ENCODE measurements at places on chromosomes 11 and 22.

GRCh38 chr11:122685041-122685440 lies 29.5 kb downstream of the UBASH3B start:
- no peak for DNase-seq

- no peak for DNase-seq
Observed at GRCh38 chr11:61609000-61609979, 28.4 kb upstream of the SYT7 start.

DNA sequence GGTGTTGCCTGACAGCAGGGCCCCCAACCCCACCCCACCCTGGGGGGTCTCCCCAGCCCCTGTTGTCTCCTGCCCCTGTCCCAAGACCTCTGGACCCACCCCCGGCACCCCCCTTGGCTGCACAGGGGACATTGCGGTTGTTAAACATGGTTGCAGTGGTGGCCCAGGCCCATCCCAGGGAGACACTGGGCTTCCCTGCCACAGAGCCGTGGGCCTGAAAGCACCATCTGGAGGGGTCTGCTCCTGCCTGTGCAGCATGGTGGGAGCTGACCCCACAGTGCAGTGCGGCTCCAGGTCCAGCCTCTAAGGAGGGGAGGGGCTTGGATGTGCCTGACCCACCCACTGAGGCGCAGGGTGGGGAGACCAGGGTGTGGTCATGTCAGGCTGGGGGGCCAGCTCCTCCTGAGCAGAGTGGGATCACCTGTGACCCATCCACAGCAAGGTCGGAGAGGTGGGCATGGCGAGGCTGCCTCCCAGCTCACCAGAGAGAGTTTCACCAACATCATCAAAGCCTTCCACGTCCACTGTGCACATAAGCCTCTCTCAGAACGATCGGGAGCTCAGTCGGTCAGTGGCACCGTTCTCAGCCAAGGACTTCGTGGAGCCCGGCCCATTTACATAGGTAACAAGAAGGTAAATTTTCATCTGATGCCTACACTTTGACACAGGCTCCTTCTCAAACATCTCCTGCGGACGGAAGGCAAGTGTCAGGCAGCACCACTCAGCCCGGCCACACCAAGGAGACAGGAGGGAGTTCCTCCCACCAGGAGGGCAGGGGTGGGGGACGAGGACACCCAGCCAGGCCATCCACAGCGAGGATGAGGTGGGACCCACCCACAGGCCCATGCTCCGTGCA lies 201.1 kb downstream of the BRD1 start:
- no peak for DNase-seq

- no peak for DNase-seq
Observed at GRCh38 chr11:16434036-16434435, 77.7 kb upstream of the SOX6 start.

- no peak for DNase-seq
Observed at GRCh38 chr11:124643605-124644425, 21.2 kb downstream of the TBRG1 start.

GRCh38 chr11:34351687-34352469 lies 5.9 kb downstream of the ABTB2 start:
- no peak for DNase-seq

- no peak for DNase-seq
Observed at GRCh38 chr11:48078689-48079088, 98.3 kb downstream of the PTPRJ start.

DNA sequence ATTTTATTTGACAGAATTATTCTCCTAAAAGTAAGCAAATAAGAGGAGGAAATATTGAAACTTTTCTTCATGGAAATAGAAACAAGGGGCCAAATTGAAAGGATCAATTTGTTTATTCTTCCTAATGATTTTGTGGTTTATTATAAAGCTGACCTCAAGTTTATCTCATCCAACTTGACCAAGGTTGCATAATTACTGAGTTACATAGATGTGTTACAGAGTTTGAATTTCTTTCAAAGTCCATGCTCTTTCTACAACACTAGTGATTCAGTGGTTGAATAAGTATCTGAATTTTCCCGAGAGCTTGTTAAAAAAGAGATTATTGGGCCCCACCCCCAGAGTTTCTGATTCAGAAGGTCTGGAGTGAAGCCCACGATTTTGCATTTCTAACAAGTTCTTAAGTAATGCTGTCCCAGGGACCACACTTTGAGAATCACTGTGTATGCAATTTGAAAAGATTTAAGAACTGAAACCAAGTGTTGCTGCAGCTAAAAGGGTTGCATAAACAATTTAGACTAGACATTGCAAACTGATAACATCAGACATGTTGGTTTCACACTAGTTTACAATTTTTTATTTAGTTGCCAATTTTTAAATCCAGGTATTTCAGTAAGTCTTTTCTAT lies 485.7 kb upstream of the ANO5 start:
- DNase-seq = no peak

Data from dermis blood vessel endothelial cell (primary cell).